ENCODE measurements at places on chromosomes 13 and 19.

GRCh38 chr19:45467115-45467455 lies 711 bp upstream of the FOSB start:
- peaks cover 11% of the 10 kb centered on the region for H3K4me1 ChIP-seq
- no peak overlapping the region for H3K27ac ChIP-seq
- H3K27me3 ChIP-seq: no peaks in the 10 kb centered on the region
- peaks cover 6% of the 10 kb centered on the region for H3K36me3 ChIP-seq
- H3K4me3 ChIP-seq: peak overlapping the region; percentile 57

DNA sequence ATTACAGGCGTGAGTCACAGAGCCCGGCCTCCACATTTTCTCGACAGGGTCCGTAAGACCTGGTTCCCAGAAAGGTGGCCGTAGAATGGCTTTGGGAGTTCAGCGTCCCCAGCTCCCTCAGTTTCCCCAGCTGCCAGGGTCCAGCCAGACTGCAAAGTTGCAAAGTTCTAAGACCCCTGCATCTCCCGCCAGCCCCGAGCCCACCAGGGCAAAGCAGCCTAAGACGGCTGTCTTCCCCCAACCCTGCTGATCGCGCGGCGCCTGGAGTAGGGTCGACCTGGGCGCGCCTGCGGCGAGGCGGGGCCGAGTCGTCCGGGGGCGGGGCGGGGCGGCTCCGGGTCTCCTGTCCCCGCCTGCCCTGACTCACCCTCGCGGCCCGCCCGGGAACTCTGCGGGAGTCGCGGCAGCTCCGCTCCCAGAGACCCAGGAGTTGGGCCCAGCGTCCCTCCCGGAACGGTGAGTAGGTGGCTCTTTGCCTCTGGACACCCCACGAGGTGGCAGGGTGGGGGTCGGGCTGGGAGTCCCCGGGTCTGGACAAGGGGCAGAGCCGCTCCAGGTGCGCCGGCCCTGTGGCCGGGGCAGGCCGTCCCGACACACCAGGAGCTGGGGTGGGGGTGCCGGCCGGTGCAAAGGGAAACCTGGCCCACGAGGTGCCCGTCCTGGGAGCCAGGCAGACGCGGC lies at the start of gene LRRC8E:
Gene LRRC8E, plus strand, starts transcription at position 366 of the 681 bp plus-strand sequence. CDS start 7,094 bp downstream, outside the sequence.
- H3K4me3 ChIP-seq: peak within 1 kb of the TSS; percentile 69
- DNase-seq: peak; percentile 73
- no peaks in the 10 kb centered on the region for H3K36me3 ChIP-seq
- no peak within 1 kb of the TSS for H3K27ac ChIP-seq

DNA sequence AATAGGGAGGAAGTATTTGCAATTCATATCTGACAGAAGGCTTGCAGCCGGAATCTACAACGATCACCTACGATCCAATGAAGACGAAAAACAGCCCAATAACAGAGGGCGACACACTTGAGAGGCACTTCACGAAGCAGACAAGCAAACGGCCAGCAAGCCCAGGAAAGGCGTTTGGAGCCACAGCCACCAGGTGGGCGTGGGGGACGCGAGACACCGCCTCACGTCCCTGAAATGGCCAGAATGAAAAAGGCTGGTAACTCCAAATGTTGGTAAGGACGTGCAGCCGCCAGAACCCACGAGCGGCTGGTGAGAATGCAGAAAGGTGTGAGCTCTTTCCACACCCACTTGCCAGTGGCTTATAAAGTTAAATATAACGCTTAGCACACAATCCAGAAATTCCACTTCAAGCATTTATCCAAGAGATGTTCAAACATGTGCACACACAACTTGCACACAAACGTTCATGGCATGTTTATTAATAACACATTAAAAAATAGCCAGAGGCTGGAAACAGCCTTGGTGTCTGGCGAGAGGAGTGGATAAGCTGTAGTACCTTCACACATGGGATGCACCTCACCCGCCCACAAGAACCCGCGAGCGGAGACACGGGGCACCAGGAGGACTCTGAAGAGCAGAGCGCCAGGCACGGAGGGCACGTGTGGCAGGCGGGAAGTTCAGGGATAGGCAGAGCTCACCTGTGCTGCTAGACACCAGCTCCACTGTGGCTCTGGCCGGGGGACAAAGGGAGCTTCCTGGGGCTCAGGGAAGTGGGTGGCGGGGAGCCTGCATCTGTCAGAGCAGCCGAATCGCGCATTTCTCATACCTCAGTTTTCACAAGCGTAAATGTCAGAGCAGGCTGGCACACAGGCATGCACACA lies 89.3 kb downstream of the SPACA7 start:
- H3K27me3 ChIP-seq: no peaks in the 10 kb centered on the region
- no peak for DNase-seq
- H3K4me3 ChIP-seq: no peak overlapping the region
- H3K4me1 ChIP-seq: no peaks in the 10 kb centered on the region
- no peak overlapping the region for H3K27ac ChIP-seq

GRCh38 chr13:100129605-100130004 lies 40.7 kb downstream of the PCCA start:
- no peak overlapping the region for H3K27ac ChIP-seq
- DNase-seq: no peak
- H3K36me3 ChIP-seq: no peaks in the 10 kb centered on the region
- H3K4me3 ChIP-seq: no peak overlapping the region
- H3K4me1 ChIP-seq: no peaks in the 10 kb centered on the region
- no peaks in the 10 kb centered on the region for H3K27me3 ChIP-seq

GRCh38 chr19:42176649-42176989 lies 40.9 kb downstream of the DEDD2 start:
- no peak overlapping the region for H3K27ac ChIP-seq
- DNase-seq: no peak
- H3K4me3 ChIP-seq: no peak overlapping the region
- no peaks in the 10 kb centered on the region for H3K4me1 ChIP-seq
